ENCODE measurements at places on chromosomes 1 and 21.

DNA sequence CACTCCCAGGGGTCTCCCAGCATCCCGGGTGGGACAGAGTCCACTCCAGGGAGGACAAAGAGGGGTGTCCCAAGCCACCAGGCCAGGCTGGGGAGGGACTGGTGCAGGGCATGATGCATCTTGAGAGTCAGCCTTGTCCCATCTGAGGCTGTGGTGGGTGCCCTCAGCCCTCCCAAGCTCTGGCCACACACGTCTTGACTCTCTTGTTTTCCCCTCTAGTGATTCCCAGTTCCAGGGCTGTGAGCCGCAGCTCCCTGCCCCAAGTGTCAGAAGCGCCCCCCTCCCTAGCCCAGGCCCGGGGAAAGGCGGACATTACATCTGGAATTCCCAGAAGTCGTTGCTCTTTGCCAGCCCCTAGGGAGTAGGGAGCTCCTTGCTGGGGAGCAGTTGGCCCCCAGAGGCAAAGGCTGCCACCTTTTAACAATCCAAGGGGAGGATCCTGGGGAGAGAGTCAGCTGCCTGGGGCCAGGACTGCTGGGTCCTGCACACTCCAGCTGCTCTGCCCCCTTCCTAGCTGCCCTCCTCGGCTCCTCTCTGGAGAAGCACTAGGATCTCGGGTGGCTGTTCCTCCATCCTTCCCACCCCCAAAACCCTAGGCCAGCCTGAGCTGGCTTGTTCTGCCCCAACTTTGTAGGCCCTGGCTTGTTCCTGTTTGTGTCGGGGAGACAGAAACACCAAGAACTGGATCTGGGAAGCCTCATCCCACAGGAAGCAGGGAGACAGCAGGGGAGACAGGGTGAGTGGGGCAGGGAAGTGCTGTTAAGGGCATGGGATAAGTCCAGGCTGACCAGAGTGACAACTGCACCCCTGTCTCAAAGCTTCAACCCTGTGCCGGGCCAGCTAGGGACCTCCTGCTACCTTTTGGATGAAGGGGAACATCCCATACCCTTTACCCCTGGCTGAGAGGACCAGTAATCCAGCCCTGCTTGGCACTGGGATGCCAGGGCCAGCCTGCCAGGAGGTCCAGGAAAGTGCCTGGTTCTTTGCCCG, 3.2 kb upstream of the PTPN7 start:
- no peak for DNase-seq

- DNase-seq, result no peak
Observed at GRCh38 chr1:198936371-198937083, 297.7 kb downstream of the PTPRC start.

DNA sequence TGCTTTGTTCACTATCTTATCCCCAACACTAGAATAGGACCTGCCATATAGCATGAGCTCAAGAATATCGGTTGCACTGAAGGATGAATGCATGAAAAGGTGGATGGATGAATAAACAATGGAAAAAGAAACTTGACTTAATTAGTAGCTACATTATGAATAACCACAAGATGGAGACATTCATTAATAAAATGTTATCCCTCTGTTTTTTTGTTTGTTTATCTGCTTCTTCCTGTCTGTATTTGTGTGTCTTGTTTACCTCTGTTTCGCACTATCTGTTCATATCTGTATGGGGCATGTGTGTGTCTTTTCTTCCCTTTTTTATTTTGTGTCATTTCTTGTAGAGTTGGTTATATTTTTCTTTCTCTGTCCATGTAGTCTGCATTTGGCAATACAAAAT, 1.1 kb upstream of the OR14I1 start:
- DNase-seq, result no peak

DNA sequence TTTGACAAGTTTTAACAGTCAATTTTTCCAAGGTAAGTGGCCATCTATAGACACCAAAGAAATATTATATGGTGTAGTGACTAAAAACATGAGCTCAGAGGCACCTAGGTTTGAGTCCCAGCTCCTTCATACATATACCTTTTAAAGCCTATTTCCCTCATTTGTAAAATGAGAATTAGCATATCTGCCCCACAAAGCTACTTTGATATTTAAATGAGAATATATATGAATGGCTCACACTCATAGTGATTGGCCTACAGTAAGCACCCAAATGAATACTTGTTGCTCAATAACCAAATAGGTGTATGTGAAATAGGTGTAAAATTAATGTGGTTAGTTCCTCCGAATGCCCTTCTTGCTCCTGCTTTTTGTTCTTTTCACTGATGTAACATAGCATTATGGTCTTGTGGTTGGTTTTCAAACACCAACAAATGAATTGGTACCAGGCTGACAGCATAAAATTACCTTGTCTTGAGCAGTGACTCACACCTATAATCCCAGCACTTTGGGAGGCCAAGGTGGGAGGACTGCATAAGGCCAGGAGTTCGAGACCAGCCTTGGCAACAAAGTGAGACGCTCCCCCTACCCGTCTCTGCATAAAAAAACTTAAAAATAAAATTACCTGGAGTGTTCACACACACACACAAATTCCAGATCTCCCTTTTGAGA, 25.3 kb downstream of the CNIH4 start:
- DNase-seq, result no peak

- DNase-seq, result no peak
Observed at GRCh38 chr1:188611432-188611831, 1782.7 kb downstream of the PLA2G4A start.

GRCh38 chr1:63169057-63169456, 153.3 kb upstream of the FOXD3 start:
- DNase-seq, result no peak

GRCh38 chr1:115447672-115448071, 109.6 kb upstream of the NGF start:
- no peak for DNase-seq

DNA sequence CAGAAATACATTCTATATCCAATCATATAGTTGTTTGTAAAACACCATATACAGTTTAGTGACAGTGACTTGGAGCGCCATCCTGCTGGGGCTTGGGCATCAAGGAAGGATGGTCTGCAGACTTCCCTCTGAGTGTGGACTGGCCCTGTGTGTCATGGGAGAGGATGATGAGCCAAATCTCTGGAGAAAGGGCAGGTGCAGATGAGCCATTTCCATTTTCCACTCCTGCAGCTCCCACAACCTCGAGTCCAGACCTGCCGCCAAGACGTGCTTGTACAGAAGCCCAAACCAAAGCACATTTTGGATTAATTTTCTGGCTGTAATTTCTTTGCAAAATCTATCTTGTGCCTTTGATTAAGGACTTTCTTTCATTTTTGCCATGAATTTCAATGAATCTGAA, 48.3 kb upstream of the SLC22A15 start:
- DNase-seq, result no peak

GRCh38 chr1:21963477-21964217, 13.2 kb upstream of the CELA3B start:
- DNase-seq, result peak; percentile 79

DNA sequence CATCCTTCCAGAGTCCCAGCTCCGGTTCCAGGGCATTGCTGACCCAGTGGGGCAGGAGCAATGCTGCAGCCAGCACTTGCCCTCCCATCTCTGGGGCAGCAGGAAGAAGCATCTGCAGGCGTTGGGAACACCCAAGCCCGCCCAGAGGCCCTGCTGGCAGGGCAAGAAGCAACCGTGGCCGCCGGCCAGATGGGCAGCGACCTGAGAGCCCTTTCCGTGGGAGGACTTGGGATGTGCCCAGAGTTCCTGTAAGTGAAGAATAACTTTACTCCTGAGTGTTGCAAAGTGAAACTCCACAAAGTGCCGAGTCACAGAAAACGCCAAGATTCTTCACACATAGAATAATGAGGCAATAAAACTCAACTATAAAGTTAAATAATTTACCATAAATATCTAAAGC, 46.0 kb downstream of the GRIK3 start:
- no peak for DNase-seq

GRCh38 chr1:88341447-88341846, 342.6 kb upstream of the PKN2 start:
- DNase-seq, result no peak

- no peak for DNase-seq
Observed at GRCh38 chr1:16440131-16440469, 424 bp upstream of the NECAP2 start.

DNA sequence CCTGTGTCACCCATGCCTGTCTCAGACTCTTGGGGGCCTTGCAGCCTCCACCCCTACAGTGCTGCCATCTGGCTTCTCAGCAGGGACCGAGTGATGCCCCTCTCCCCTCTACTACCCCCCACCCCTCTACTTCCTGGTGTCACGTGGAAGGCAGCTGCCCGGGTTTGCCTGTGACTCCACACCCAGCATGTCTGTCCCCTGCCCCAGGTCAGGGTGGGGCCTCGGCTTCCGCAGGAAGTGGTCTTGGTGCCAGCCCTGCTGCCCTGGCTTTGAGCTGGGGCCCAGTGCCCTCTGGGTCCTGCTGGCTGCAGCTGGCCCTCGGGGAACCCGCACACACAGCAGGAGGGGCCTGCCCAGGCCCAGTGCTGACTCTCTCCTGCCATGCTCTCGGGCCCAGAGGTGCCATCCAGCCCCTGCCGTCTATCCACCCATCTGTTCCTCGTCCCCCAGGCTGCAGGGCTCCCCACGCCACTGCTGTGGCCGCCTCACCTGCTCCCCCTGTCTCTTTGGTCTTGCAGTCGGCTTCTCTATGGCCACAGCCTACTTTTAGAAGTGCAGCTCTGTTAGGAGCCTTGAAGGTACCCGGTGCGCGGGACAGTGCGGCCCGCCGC, 24.0 kb downstream of the PLCH2 start:
- DNase-seq, result no peak

DNA sequence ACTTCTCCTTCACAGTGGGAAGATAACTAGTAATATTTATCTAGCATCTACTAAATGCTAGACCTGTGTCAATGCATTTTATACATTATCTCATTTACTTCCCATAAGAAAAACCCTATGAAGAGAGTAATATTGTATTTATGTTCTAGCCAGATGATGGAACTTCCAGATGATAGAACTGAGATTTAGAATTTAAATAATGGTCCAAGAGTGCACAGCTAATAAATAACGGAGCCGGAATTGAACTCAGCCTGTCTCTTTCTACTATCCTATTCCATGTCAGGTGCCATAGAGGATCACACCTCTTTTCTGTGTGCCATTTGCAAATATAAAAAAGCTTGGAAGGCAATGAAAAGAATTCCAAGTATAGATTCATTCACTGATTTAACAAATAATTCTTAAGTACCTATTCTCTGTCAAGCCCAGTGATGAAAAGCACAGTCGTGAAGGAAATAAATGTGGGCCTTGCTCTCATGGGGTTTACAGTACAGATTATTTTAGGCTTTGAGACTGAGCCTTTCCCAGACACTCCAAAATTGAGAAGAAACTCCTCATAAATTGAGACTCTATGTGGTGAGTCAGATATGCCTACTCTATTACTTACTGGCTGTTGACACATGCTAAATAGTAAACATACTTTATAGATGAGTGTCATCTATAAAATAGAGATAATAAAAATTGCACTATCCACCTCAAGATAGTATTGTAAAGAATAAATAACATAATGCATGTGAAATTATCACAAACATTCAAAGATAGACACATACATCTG, 378.0 kb upstream of the PRMT6 start:
- no peak for DNase-seq

DNA sequence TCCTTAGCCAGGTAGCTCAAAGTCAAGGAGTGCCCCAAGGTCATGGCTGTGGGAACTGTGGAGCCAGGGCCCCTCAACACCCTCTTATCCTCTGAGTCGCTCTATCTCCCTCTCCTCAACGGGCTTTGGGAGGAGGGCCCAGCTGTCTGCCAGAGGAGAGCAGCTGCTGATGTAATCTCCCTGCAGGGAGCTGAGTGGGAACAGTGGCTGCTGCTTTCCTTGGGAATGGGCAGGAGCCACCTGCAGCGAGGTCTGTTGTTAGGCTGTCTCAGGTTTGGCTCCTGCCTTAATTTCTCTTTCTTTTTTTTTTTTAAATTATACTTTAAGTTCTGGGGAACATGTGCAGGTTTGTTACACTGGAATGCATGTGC, 58.8 kb upstream of the MAP1LC3C start:
- DNase-seq, result no peak

DNA sequence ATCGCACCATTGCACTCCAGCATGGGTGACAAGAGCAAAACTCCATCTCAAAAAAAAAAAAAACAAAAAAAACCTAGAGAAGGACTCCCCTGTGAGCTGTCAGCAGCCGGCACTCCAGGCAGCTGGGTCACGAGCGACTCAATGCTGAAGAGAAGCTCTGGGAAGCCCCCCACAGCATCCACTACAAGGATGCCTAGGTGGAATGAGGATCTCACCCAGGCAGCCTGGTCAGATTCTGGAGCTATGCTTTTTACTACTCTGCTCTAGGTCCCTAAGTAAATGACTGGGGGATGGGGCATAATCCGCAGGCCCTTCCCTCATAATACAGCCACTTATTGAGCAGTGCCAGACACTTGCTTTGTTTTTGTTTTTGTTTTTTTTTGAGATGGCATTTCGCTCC, 6.6 kb downstream of the BMP8B start:
- DNase-seq, result no peak

DNA sequence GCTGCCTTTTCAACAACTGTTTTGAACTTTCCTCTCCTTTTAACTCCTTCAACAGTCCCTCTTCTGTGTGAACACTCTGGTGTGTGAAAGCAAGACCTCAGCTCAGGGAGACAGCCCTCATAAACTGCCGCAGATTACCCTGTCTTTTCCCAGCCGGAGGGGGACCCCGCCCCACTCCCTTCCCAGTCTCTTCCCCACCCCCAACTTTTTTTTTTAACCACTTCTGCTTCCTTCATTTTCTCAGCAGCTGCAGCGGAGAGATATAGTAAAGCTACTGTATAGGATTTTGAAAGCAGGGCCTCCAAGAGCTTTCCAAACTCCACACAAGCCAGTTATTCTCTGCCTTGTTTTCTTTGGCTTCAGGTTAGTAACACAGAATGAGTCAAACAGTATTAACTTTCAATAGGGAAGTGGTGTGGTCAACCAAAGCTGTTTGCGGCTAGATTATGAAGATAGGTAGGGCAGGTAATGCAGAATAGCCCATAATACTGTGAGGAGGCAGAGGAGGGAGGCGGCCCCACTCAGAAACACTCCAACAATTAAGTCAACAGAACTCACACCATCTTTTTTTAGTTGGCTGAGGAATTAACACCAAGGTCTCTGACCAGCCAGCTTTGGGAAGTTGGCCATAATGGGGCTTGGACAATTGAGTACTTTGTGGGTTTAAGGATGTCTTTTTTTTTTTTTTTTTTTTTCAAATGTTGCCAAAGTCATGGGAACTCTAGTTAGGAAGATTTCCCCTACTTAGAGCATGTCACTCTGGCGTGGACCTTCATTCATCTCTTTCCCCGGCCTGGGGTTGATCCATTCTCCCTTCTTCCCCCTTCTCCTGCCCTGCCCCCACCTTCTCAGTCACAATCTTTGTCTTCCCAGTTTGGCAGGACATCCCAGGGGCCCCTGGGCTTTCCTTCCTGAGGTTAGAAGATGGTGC, 177.0 kb downstream of the CLIC6 start:
- DNase-seq, result no peak

DNA sequence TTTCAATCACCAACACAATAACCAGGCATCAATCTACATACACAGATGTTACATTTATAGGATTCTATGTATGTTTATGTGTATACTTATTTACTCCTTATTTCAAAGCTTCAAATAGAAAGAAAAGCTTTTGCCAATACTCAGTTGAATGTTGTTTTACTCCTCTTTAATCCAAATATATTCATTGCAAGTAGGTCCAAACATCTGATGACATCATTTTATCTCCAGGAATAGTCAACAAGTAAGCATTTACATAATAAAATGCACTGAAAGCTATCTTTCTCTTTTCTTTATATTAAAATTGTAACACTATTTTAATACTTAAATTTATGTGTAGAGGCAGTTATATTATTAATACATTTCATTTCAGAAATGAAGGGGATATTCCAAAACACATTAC, 380.5 kb downstream of the SMYD3 start:
- no peak for DNase-seq

Measured in activated naive CD4-positive, alpha-beta T cell (primary cell).